ENCODE measurements at places on chromosomes 5 and 9.

GRCh38 chr9:96585426-96585825 is 34.2 kb downstream of the CDC14B start:
- no peak for DNase-seq

GRCh38 chr5:94080390-94080789 is 339.0 kb upstream of the POU5F2 start:
- no peak for DNase-seq

DNA sequence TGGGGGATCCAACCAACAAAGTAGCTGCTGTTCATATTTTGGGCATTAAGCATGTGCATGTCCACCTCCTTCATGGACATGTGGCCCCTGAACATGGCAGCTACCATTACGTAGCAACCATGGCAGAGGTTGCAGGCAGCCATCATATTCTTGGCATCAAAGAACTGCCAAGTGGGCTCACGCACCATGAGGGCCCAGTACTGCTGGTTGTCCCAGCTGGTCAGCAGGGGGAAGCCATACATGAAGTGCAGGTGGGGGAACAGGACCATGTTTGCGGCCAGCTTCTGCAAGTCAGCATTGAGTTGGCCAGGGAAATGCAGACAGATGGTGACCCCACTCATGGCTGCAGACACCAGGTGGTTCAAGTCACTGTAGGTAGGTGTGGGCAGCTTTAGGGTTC is 9.5 kb downstream of the MTAP start:
- DNase-seq: no peak

GRCh38 chr9:30348904-30349303 is 2035.5 kb upstream of the ACO1 start:
- DNase-seq: no peak

DNA sequence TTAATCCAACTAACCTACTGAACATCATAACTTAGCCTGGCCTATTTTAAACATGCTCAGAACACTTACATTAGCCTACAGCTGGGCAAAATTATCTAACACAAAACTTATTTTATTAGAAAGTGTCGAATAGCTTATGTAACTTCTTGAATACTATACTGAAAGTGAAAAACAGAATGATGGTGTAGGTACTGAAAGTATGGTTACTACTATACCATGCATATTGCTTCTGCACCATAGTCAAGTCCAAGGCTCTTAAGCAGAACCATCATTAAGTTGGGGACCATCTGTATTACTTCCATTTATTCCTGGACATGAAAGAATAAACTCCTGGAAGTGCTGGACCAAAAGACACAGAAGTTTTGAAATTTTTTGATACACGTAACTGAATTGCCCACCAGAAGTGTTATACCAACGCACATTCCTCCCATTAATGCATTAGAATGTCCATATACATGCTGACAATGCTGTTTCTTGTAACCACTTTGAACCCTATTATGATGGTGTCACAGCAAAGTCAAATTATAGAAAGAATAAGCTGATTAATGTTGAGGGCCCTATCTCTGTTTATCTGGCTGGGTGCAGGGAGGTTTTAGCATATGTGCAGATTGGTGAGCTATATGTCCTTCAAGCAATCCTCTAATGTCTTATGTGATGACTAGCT is 375.7 kb downstream of the ACTL7B start:
- no peak for DNase-seq

DNA sequence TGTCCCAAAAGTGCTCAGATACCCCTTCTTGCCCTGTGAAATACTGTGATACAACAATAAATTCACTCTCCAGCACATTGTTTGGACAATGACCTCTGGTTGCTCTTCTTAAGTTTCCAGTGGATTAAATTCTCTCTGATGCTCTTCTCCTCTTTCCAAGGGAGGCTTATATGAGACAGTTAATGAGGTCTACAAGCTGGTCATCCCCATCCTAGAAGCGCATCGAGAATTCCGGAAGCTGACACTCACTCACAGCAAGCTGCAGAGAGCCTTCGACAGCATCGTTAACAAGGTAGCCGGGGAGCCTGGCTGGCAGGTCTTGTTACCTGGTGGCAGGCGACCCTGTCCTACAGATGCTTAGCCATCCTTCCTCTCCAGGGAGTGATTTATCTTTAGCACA is 226.5 kb downstream of the DOCK8 start:
- no peak for DNase-seq

GRCh38 chr9:12849486-12850003 is 74.7 kb downstream of the LURAP1L start:
- no peak for DNase-seq

DNA sequence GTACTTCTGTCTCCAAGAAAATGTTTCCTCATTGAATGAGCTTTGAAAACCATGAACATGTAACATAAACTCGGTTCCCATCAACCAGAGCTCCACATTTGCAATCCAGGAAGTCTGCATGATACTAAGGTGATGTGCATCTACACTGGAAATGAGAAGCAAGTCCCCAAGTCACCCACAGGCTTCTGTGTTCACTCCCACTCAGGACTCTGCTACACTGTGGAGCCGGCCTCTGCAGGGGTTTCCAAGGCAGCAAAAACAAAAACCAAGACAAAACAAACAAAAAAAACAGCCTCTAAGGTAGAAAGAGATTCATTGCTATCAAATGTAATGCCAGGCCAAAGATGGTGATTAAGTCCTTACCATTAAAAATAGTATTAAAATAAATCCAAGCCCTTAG is 593.7 kb downstream of the IRX1 start:
- DNase-seq: no peak

- DNase-seq: no peak
Measured at GRCh38 chr5:75584641-75585040, 26.6 kb upstream of the ANKDD1B start.

DNA sequence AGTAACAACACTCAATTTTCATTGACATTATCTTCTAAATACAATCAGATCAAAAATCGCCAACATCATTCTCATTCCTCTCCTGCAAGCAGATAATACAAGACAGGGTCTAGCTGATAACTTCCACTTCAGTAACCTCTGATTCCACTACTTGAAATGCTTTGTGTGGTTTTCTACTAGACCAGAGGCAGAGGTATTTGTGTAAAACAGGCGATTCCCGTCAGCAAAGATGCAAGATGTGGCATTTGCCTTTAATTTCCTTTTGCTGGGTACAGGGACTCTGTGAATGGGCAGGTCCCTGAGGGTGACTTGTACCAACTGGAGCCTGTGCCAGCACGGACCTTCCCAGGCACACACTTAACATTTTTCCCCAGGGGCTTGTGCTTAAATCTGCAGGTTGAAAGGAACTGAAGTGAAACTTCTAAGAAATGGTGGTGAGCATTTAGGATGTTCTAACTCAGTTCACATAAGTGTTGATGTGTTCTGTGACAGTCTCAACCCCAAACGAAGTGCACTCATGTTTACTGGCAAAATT is 625.5 kb upstream of the WWC1 start:
- DNase-seq: no peak

Measured in GM20000 (cell line).